Dermis microvascular lymphatic vessel endothelial cell (primary cell): ENCODE measurements at places on chromosomes 5 and 9.

DNA sequence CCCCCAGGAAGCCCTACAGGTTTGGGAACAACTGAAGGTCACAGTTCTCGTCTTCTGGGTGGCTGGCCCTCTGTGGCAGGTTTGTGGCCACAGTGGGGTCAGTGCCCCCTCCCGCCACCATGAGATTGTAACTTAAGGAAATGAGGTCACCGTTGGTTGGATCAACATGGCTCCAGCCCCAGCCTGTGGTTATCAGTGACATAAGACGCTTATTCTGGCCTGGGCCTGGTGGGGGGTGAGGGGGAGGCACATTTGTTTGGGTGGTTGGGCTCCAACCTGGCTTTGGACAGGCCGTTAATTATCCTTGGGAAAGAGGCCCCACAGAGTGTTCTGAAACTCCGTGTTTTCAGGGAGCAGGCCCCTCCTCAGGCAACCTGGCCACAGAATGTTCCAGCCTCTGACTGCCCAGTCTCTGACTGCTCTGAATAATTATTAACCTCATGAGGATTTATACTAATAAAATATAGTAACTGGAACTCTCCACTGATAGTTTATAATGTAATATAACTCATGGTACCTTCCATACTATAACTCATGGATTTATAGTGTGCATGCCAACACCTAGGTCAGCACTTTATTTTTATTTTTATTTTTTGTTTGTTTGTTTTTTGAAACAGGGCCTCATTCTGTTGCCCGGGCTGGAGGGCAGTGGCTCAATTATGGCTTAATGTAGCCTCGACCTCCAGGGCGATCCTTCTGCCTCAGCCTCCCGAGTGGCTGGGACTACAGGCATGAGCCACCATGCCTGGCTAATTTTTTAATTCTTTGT lies 58.0 kb upstream of the RPL26L1 start:
- DNase-seq = peak; percentile 77

GRCh38 chr9:111193095-111193494 lies 136.9 kb downstream of the OR2K2 start:
- no peak for DNase-seq

- DNase-seq = no peak
Observed at GRCh38 chr5:118144540-118144939, 843.8 kb downstream of the DTWD2 start.

GRCh38 chr9:34907044-34907443 lies 51.0 kb upstream of the PHF24 start:
- no peak for DNase-seq

DNA sequence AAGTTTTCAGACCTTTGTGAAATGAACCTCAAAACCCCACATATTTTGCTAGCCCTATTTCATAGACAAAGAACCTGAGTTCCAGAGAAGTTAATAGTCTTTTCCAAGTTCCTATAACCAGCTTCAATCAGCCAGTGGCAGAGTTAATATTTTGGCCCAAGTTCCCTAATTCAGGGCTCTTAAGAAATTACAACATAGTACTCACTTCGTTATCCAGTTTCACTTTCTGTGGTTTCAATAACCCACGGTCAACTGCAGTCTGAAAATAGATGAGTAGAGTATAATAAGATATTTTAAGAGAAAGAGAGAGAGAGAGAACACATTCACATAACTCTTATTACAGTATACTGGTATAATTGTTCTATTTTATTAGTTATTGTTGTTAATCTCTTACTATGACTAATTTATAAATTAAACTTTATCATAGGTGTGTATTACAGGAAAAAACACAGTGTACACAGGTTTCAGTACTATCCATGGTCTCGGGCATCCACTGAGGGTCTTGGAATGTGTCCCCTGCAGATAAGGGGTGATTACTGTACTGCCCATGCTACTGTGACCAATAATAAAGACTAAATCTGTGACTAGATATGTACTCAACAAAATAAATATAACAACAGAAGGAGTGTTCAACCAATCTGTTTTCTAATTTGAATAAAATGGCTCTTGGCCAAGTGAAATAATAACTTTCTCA lies 9.3 kb upstream of the MYOT start:
- no peak for DNase-seq

DNA sequence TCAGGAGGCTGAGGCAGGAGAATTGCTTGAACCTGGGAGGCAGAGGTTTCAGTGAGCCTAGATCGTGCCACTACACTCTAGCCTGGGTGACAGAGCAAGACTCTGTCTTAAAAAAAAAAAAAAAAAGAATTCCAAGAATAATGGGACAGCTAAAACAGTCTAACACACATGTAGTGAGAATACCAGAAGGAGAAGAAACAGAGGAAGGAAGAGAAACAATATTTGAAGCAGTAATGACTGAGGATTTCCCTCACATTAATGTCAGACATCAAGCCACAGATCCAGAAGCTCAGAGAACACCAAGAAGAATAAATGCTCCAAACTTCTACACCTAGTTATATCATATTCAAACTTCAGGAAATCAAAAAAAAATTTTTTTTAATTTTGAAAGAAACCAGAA lies 47.1 kb upstream of the EFNA5 start:
- DNase-seq = no peak

- DNase-seq = no peak
Observed at GRCh38 chr5:113269023-113269997, 165.5 kb downstream of the TSSK1B start.

GRCh38 chr5:167346461-167346860 lies 945.0 kb upstream of the WWC1 start:
- no peak for DNase-seq

GRCh38 chr9:95107001-95107749 lies 210.3 kb downstream of the FANCC start:
- no peak for DNase-seq

GRCh38 chr5:145939540-145940065 lies 3.2 kb downstream of the SH3RF2 start:
- DNase-seq = no peak

DNA sequence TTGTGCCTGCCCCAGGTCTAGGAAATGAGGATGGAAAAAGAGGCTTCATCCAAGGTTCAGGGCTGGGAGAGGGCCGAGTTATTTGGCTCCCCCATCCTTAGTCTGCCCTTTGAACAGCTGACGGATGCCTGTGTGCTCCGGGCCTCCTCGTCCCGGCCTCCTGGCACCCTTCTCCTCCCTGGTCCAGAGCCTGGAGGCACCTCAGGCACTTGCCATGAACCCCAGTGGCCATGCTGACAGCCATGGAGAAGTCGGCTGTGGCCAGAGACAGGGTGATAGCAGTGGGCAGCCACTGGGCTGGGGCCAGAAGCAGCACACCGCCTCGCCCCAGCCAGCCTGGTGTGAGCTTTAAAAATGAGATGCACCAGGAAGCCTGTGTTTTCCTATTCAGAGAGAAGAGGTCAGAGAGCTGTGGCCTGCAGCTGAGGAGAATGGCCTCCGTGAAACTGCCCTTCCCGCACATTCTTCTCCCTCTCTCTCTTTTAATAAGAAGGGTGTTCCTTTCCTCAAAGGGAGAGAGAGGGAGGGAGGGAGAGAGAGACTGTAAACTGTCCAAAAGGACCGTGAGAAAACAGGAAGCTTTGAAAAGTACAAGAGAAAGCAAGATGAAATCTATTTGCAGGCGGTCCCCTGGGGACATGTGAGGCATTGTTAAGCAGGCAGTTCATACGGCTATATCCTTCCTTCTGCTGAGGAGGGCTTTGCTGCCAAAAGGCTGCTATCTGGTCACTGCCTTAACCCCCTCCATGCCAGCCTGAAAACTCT lies 55.3 kb downstream of the ZNF366 start:
- peak; percentile 62 for DNase-seq

DNA sequence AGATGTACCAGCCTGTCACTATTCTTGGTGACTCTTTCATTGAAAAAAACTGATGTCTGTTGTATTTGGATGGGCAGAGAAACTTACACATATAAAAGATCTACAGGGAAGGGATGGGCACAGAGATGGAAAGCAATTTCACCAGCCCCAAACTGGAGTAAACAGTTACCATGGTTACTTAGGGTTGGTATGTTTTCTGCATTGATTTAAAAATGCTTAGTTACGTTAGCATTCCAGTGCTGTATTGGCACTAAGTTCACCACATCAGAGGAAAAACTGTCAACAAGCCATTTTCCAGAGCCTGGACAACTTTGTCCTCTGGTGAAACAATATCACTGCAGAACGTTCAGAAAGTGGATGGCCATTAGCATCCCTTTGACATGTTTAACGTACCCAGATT lies 28.0 kb downstream of the MARCHF3 start:
- DNase-seq = peak; percentile 38

GRCh38 chr9:107158321-107158720 lies 124.8 kb upstream of the RAD23B start:
- DNase-seq = no peak
